ENCODE measurements at places on chromosomes 11 and 22.

- DNase-seq: no peak
Observed at GRCh38 chr11:76049511-76049910, 156.8 kb downstream of the WNT11 start.

DNA sequence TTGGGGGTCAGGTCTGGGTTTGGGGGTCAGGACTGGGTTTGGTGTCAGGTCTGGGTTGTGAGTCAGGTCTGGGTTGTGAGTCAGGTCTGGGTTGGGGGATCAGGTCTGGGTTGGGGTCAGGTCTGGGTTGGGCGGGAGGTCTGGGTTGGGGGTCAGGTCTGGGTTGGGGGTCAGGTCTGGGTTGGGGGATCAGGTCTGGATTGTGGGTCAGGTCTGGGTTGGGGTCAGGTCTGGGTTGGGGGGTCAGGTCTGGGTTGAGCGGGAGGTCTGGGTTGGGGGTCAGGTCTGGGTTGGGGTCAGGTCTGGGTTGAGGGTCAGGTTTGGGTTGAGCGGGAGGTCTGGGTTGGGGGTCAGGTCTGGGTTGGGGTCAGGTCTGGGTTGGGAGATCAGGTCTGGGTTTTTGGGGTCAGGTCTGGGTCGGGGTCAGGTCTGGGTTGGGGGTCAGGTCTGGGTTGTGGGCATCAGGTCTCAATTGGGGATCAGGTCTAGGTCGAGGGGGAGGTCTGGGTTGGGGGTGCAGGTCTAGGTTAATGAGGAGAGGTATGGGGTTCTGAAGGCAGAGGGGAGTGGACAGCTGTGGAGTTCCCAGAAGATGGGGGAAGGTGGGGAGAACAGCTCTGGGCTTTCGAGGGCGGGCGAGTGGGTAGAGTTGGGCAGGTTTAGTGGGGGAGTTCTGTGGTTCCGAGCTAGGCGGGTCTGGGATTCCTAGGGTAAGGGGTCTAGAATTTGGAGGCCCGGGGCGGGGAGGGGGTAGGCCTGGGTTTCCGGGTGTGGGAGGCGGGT, 629 bp downstream of the TTLL8 start:
- no peak for DNase-seq

DNA sequence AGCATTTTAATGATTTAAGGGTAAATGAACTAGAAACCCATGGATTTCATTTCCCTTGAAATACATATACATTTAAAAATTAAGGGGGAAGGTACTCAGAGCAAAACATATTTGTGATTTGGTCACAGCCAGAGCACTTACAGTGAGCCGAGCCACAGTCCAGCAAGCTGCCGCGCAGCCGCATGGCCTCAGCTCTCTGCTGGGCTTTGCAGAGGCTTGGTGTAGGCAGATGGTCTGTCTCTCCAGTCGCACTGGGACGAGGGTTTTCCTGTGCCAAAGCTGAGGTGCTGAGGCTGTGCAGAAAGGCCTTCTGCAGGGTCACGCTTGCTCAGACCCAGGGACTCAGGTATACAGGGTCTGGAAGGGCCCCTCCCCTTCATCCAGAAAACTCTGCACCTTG, 367.3 kb downstream of the OPCML start:
- DNase-seq: no peak

DNA sequence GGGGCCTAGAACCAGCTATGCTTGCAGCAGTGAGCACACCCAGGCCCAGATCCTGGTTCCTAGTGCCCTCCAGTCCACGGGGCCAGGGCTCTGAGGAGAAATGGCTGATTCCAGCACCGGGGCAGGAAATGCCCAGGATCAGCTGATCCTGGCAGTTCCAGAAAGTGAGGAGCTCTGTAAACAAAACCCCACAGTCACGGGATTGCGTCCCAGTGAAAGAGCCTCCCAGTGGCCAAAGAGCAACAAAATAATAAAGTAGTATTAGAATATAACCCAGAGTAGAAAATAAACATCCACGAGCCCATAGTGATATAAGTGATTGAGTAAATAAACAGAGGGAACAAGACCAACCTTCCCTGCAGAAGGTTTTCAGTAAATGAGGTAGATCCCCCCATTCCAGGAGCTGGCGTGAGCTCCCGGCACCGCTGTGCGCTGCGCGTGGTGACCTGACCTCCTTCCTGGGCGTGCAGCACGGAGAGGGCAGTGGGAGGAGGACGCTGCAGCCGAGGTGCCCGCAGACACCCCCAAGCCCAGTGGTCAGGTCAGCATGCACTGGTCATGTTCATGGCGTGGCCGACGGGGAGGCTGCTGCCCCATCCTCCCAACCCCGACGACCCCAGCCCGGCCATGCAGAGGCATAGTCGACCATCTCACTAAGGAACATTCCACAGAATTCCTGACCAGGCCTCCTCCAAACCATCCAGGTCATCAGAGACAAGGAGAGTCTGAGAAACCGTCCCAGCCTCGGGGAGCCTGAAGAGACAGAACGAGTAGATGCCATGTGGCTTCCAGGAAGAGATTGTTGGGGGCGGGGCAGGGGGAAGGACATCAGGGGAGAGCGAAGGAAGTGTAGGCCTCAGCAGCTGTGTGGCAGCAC, 19.8 kb downstream of the PTDSS2 start:
- DNase-seq: peak; percentile 50

- no peak for DNase-seq
Observed at GRCh38 chr11:21109341-21109740, 440.0 kb downstream of the NELL1 start.

GRCh38 chr11:57648801-57649735, 644 bp downstream of the YPEL4 start:
- DNase-seq: no peak

- no peak for DNase-seq
Observed at GRCh38 chr22:44893731-44894080, 116.1 kb downstream of the PHF21B start.

All from AG04450 (cell line).